Hematopoietic multipotent progenitor cell (in vitro differentiated cells): ENCODE measurements at places on chromosomes 3 and 15.

- DNase-seq: no peak
Observed at GRCh38 chr3:107211608-107212007, 165.6 kb upstream of the CCDC54 start.

DNA sequence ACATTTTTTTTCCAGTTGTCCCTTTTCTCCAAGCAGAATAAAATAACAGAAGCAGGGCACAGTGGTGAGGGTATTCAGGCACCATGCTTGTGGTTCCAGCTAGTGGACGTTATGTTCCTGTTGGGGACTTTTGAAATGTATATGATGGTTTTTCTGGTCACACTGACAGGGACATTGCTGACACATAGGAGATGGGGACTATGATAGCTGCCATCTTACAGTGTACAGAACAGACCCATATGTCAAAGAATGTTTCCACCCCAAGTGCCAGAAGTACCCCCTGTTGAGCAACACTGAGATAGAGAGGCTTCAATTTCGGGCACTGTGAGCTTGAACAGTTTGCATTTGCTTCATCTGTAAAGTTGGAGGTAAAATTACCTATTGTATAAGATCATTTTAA, 38.6 kb downstream of the MCTP2 start:
- no peak for DNase-seq

DNA sequence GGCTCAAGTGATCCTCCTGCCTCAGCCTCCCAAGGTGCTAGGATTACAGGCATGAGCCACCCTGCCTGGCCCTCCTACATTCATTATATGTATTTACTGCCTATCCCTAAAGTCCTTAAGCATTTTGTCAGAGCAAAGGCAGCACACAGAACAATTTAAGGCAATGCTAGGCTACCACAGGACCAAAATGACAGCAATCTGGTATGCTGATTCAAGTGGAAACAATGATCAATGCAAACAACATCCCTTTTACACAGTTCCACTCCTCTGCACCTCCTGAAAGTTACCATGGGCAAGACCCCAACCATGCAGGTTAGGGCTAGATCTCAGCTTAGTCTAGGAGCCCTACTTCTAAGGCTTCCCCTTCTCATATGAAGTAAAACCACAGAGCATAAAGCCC, 40.3 kb downstream of the SPG11 start:
- DNase-seq: no peak

DNA sequence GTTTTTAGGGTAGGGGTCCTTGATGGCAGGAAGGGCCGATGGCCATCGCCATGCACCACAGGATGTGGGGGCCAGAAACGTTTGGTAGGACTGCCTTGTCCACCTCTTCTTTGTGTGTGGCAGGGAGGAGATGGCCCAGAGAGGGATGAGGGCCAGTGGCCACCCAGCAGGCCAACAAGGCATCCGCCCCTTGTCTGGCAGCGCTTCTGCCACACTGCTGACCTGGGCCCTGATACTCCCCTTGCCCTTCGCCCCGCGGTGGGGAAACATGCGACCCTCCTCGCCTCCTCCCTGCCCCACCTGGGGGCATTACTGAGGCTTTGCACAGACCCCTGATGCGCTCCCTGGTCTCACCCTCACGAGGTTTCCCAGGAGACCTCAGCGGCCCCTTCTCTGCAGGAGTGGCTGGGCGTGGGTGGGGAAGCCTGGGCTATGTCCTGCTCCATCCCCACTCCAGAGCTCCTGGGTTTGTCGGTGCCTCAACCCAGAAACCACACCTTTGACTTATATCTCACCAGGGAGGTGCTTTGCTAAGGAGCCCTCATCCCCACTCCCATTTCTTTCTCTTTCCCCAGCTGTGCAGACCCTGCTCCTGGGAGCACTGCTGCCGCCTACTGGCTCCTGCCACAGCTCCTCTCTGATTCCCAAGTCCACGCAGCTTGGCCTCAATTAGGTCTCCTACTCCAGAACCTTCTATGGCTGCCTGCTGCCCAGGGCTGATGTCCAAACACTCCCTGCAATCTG, 38.7 kb downstream of the FEM1B start:
- DNase-seq: no peak

GRCh38 chr15:48456134-48456533, 124.9 kb downstream of the DUT start:
- no peak for DNase-seq

- peak; percentile 67 for DNase-seq
Observed at GRCh38 chr3:8307545-8308110, 194.0 kb upstream of the LMCD1 start.

DNA sequence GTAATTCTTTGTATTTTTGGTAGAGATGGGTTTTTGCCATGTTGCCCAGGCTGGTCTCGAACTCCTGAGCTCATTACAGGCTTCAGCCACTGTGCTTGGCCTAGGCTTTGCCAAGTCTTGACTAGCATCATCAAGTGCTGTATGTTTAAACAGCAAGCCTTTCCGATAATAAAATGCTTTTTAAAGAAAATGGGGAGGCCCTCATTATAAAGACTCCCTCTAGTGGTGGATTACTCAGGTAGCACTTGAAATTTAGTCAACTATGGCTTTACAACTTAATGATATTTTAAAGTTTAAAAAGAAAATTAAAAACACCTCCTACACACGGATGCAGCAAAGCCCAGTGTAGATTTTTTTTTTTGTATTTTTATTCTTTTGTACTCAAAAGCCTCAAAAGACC, 213.6 kb downstream of the GAP43 start:
- DNase-seq: peak; percentile 34

DNA sequence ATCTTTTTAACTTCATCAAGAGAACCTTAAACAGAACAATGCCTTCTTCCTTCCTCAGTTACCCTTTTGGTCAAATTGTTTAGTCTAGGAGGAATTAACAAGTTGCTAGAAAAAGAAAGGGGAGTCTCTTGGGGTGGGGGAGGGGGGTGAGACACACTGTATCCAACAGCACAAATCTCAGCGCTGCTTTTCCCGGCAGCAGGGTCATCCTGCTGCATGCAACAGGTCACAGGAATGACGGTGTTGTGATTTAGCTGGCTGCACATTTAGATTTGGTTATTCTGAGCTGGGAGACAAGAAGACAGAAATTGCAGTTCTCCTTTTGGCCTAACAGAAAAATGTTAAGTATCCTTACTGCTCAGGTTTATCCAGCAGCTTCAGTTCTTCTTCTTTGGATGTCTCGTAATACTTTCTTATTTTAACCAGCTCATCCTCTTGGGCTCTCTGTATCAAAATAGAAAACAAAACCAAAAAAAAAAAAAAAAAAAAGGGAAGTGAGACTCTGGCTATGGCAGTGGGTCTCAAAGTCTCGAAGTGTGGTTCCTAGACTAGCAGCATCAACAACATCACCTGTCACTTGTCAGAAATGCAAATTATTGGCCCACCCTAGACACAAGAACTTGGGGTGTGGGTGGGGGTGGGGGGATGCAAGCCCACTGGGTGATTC, 190.5 kb downstream of the GREM1 start:
- no peak for DNase-seq

DNA sequence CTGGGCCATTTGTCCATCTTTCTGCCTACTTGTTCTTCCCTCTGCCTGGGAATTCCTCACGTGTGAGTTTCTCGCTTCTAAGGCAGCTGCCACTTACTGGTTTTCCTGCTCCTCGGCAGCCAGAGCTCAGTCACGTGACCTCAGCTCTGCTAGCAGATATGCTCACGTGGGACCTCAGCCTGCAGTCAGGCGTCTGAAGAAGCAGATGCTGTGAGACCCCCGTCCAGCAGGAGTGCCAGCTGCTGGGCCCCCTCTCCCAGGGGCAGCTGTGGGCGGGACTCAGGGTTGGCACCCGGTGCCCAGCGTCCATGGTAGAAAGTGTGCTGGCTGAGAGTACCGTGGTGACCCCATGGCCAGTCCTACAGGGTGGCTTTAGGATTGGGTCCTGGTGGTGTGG, 161.3 kb upstream of the TLE3 start:
- DNase-seq: peak; percentile 78

GRCh38 chr15:23897531-23897930, 210.4 kb upstream of the NDN start:
- DNase-seq: no peak

DNA sequence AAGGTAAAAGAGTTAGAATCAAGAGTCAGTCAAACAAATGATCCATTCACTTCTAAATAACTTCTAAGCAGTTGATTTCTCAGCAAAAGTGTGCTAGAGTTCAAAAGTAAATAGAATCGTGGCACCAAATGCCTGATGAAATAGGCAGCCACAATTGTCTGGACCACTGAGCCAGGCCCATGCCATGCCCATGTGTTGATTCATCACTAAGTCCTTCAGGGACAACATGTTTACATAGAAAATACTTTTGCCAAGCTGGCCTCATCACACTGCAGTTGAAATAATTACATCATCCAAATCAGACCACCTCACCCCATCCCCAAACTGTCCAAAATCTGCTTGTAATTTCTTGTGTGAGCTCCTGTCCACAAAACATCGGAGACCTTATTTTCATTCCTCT, 216.3 kb downstream of the IGSF11 start:
- no peak for DNase-seq

GRCh38 chr15:77865701-77866100, 211.8 kb downstream of the TBC1D2B start:
- no peak for DNase-seq

GRCh38 chr3:144235489-144235888, 263.9 kb downstream of the DIPK2A start:
- DNase-seq: no peak

- no peak for DNase-seq
Observed at GRCh38 chr15:40388941-40389823, 6.7 kb downstream of the KNSTRN start.

- DNase-seq: peak; percentile 64
Observed at GRCh38 chr3:183825456-183826161, at the start of gene MAP6D1. Gene MAP6D1, minus strand, starts transcription at chr3:183825577. Its CDS starts 30 bp downstream, at chr3:183825547.

DNA sequence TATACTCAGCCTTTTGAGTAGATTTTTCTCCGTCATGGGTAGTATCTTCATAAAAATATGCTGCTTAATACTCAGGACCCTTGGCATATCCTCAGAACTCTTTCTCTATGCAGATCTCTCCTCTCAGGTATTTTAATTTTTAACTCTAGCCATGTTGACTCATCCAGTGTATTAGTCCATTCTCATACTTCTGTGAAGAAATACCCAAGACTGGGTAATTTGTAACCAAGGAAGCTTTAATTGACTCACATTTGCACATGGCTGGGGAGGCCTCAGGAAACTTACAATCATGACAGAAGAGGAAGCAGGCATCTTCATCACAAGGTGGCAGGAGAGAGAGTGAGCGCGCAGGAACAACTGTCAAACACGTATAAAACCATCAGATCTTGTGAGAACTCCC, 129.3 kb upstream of the CD96 start:
- no peak for DNase-seq

DNA sequence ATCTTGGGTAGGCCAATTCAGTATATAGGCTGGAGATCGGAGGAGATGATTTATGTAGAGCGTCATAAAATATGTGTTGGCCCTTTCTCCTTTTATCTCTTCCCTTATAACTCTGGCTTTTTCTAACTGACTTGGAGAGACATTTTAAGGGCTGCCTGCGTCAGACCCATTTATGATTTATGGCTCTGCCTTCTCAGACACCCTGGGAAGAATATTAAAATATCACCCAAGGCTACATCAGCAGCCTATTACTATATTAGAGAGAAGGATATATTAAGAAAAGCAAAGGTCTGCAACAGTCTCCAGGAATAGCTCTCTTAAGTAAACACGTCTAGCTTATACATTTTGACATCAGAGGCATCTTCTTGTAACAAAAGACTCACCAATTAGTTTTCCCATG, 179.4 kb downstream of the SV2B start:
- no peak for DNase-seq

- no peak for DNase-seq
Observed at GRCh38 chr3:167694121-167694520, 40.4 kb upstream of the WDR49 start.

GRCh38 chr3:89217148-89217685, 109.8 kb downstream of the EPHA3 start:
- no peak for DNase-seq
